ENCODE measurements at places on chromosomes 4 and X.

DNA sequence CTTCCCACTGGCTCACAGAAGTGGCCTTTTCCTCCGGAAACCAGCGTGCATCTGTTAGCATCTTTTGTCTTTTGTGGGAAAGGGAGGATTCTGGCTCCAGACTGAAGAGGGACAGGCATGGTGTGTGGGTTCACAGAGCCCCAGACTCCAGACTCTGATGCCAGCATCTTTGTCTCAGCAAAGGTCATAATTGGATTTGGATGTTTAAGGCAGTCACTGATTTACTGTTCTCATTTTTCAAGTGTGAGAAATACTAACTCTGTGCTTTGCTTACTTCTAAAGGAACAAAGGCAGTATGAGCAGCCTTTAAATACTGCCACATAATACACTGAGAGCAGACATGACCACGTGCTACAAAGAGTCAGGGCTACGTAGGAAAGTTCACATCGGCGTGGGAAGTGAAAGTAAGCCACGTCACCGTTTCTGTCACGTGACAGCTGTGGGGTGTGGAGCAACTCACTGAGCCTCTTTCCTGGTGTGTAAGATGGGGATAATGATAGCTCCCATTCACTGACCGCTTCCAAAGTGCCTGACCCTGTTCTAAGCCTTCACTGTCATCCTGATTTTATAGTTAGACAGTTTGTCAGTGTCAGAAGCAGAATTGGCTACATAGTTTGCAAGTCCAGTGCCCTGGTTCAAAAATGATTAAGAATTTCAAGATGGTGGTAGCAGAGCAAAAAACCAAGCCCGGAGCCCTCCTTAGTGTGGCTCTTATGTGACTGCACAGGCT is 24.8 kb upstream of the TMSB4X start:
- DNase-seq: peak; percentile 92

DNA sequence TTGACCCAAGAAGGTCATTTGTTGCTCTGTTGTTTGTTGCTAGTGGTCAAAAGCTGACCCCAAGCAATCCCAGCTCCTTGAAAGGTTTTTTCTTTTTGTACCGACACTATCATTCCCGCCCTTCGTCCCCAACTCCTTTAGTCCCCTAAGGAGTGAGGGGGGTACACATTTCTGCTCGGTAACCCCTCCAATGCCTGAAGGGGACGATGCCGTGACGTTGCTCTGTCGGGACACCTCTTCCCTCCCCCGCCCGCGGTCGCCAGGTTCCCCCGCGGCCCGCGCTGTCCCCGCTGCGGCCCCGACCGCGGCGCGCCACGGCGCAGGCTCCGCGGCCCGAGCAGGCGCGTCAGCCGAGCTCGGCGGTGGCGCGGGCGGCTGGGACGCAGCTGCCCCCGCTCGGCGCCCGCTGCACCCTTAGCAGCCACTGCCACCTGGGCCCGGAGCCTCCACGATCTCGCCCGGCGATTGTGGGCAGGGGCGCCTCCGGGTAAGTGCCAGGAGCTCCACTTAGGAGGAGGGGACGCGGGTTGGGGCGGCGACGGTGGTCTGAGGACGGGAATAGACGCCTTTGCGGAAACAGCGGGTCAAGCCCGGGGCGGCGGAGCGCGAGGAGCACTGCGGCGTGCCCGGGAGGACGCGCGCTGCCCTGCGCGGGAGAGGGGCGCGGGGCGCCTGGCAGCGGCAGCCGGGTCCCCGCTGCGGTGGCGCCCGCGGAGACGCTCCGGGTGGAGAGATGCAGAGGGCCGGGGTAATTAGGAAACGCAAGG is at the start of gene GLRB:
Gene GLRB, plus strand, starts transcription at position 340 of the 767 bp plus-strand sequence. CDS start 1,875 bp downstream, outside the sequence.
- no peak for DNase-seq

DNA sequence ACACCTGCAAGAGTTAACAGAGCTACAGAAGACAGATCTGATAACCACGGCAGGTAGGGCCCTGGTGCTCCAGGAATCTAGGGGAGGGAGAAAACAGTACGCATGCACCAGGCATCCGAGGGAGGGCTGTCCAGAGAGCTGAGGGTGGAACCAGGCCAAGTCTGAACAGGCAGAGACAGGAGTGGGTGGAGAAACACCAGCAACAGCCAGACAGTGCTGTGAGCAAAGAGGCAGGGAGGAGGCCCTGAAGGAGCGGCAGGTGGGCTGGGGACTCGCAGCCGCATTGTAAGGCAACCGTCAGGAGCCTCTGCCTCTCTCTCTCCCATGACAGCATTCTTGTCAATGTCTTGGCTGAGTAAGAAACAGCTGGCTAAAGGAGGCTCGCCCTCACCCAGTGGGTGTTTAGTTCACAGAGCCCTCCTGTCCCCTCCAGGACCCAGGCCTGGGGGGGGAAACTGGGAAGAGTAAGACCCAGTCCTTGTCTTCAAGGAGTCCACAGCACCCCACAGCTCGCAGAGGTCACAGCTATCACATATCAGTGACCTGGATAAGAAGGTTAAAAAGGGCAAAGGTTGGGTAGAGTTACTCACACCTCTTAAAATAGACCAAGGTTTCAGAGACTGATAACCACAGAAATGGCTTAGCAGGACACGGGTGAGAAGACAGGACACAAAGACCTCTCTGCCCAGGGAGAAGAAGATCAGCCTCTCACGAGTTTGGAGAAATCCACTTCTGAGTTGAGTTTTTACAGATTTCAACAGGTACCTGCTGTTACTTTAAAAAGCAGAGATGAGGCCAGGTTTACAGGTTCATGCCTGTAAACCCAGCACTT is 10.5 kb downstream of the ACSL1 start:
- no peak for DNase-seq

- peak; percentile 24 for DNase-seq
Measured at GRCh38 chr4:128810331-128810870, 901 bp downstream of the JADE1 start.

- DNase-seq: no peak
Measured at GRCh38 chrX:130719413-130719812, 183.6 kb downstream of the ENOX2 start.

GRCh38 chr4:82825425-82825824 is 26.8 kb upstream of the SCD5 start:
- DNase-seq: no peak

DNA sequence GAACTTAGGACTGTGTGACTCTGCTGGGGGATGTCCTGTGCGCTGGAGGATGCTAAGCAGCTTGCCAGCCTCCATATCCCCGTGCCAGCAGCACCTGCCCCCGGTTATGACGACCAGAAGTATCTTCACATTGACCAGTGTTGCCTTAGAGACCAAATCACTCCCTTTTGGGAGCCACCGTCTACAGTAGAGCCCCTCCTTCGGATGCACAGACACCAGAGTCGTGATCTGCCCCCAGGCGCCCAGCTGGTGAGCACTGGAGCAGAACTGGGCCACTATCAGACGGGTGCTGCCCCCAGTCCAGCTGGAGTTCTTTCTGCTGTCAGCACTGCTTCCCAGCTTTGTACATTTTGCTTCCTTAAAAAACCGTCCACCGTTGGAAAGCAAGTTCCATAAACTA is 30.0 kb upstream of the TADA2B start:
- no peak for DNase-seq

DNA sequence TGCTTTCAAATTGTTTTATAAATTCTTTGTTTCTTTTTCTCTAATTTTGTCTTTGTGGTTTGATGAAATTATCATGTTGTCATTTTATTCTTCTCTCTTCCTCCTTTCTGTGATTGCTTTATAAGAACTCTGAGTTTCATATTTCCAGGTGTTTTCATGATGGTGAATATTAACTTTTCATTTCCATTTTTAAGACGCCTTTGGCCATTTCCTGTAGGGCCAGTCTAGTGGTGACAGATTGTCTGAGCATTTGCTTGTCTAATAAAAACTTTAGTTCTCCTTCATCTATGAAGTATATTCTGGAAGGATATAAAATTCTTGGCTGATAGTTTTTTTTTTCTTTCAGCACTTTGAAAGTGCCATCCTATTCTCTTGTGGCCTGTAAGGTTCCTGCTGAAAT is 128.1 kb downstream of the FAM13A start:
- no peak for DNase-seq

DNA sequence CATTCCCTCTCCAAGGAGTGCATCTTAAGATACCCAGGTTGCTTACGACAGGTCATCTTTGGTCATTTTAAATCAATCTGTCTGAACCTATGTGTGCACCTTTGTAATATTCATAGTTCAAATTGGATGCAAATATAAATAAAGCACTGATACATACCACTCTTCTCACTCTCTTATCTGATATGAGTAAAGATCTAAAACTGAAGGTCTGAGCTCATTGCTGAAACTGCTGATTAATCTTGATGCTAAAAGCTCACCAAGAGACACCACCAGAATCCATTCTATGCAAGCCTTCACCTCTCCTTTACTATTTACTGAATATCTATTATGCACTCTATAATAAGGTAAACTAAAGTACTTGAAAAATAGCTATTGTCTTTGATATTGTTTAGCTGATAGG is 16.6 kb downstream of the HSD17B13 start:
- no peak for DNase-seq

DNA sequence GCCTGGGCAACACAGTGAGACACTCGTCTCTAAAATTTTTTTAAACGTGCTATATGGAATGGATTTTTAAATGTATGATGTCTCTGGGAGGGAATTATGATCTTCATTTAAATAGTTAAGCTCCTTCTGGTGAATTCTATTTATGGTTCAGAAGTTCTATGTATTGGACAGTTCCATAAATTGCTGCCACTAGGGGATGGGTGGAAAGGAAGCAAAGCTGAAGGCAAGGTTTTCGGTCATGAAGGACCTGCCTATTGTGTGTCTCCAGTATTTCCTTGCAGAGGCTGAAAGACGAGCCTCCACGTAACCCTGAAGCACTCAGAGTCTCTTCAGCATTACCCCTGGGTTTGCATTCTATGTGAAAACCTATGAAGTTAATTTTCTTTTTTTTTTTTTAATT is 451.5 kb upstream of the FAT1 start:
- no peak for DNase-seq

GRCh38 chrX:115449742-115450141 is 111.2 kb upstream of the PLS3 start:
- DNase-seq: no peak

GRCh38 chrX:155774387-155774786 is 106.8 kb upstream of the VAMP7 start:
- DNase-seq: no peak

DNA sequence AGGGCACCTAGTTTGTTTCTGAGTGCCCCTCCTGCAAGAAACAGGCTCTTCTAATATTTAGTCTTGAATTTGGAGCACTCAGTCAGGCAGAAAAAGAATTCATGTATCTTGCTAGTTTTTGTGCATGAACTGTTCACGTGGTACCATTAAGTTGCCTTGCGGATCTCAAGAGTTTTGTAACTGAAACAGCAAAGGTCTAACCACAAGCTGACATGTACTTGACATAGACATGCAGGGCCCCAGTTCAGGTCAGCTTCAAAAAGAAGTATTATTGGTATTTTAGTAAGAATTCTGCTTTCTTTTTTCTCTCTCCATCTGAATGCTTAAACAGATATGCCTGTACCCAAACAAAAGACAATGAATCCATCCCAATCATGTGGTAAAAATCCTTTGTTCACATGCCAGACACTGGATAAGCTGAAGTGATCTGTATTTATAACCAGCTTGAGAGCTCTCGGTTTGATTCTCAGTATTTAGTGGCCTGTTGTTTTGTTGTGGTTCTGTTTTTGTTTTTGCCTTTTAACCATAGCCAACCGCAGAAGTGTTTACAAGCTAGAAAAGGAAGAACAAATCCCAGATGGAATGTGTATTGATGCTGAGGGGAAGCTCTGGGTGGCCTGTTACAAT is 13.0 kb downstream of the RGN start:
- DNase-seq: no peak

DNA sequence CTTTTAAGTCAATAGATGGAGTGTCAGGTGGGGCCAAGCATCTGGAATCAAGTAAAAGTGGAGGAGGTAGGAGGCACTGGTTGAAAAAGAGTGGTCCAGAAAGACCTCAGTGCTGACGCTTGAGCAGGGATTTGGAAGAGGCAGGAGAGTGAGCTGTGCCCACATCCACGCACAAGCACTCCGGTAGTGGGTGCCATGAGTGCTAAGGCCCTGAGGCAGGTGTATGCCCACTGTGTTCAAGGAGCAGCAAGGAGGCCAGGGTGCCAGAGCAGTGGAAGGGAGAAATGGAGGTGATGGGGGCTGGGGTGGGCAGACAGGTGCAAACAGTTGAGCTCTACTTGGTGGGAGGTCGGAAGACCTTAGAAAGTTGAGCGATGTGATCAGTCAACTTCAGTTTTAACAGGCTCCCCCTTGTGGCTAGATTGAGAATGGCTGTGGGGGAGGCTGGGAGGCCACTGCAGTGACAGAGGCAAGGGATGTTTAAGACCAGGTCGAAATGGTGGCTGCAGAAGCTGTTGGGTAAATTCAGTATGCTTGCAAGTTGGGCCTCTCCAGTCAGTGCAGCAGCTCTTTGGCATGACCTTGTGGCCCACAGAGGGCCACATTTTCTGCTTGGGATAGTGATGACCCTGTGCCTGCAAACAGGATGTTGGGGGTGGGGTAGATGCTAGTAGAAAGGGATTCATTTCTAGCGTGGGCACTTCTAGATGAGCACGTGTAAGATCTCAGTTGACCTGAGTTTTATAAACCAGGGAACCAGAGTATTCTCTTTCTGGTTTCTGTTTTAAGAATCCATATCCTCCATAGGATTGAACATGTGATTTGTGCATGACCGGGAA is 12.7 kb downstream of the TKTL1 start:
- DNase-seq: peak; percentile 78
